NCI-H345 (cell line): ENCODE measurements at places on chromosomes 4 and X.
A peak's percentile ranks its signal among the peaks of the same experiment; 100 is the strongest.

DNA sequence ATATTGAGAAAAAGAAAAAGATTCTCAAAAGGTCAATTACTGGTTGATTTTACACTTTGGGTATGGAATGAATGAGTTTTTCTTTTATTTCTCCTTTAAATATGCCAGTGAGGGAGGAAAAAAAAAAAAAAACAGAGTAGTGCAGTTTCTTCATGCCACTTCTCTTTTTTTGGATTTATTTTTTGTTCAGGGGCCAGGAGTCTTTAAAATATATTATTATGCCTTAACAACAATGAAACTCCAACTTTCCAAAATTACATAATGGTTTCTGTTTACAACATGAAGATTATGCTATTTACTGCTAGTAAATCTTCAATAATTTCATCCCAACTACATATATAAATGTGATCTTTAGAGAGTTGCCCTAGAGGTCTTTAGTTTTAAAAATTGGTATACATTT is 31.9 kb downstream of the DTHD1 start:
- no peak for DNase-seq

- DNase-seq, result peak; percentile 0
Observed at GRCh38 chrX:111519215-111519614, 7.8 kb downstream of the SERTM2 start.

- no peak for DNase-seq
Observed at GRCh38 chr4:99610605-99611175, 36.1 kb downstream of the MTTP start.

DNA sequence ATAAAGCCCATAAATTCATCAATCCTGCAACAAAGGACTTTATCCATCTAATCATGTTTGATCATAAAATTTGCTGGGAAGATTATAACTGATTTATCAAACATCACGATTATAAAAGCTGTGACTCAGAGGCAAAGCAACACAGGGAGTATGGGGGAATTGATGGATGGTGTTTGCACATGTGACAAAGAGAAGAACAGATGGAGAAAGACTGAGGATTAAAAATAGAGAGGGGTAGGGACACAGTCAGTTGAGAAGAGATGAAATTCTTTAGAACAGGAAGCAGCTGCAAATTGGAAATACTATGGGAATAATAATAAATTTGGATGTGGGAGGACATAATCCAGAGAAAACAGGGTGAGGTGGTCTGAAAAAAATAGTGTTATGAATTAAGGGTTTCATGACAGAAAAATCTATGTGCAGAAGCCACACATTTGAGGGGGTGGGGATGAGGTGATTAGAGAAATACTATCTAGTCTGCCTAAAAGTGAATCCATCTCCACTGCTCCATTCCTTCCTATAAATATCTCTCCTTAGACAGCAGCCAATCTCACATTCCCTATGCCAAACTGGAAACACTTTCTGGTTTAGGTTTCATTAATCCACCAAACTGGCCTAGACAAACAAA is 6.2 kb downstream of the PRR32 start:
- no peak for DNase-seq

DNA sequence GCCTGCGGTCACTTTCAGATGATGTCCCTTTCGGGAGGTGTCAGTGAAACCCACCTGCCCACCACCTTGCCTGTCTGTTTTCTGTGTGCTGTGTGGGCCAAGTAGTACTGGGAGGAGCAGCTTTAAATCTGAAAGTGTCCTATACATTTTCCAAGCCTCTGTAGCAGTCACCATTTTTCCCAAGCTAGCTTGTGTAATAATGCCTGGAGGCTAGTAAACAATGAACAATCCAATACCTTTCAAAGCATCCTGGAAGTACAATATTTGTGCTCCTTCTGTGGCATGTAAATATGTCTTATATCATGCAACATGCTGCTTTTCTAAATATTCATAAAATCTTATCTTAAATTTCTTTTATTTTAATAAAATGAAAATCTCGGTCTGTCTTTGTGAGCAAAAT is 111.6 kb upstream of the C1GALT1C1 start:
- DNase-seq, result no peak

DNA sequence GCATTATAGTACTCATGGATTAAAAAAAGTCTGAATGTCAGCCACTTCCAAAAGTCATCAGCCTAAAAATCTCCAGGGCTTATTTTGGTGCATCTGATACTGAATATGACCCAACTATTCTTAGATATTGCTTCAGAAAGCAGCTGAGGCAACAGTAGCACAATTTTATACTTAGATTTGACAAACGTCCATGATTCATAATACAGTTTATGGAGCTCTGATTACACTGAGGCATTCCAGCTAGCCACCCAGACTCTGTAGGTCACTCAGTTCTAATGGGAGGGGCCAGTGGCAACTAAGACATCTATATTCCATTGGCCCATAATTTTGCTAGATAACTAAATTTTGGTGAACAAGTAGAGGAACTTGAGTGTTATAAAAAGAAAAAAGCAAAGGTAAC is 10.3 kb downstream of the SPATA4 start:
- DNase-seq, result no peak

- no peak for DNase-seq
Observed at GRCh38 chr4:61332693-61333092, 132.6 kb downstream of the ADGRL3 start.

DNA sequence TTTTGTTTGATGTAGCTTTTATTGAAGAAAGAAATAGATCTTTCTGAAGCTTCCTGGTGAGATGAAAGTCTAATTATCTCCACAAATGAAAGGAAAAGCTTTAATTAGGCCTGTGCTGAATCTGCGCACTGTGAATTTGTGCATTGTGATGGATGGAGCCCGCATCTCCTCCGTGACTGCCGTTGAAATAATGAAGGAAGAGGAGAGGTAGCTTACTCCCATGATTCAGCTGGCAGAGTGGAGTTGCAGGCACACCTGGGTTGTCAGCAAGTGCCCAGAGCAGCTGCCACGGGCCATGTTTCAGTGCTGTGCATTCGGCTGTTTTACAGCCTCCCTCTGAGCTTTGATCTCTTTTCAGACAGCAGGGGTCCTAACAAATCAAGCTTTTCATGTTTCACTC is 735.3 kb upstream of the TENM3 start:
- no peak for DNase-seq

DNA sequence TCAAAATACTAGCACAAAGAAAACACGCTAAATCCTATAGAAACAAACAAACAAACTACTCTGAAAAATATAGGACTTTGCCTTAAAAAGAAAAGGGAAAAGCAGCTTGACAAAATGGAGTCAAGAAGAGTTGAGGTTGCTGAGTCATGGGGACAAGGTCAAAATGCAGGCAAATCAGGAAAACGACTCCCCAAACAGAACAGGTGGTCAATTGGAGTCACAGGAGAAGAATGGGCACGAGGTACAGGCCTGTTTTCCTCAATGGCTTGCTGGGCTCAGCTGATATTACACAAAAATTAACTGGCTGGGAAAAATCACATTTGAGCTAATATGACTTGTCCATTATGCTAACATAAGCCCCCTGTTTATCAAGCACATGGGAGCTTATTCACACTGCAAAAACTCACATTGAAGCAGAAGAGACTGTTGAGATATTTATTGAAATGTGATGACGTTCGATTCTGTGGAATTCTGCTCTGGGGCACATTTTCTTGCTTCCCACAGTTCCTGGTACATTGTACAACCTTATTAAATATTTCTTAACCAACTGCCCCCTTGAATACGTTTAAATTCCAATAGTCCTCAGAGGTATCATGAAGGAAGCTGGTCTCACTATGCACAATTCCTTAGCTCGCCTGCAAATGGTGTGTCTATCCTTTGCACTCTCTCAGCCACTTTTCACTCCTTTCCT is 1622.1 kb downstream of the STIM2 start:
- no peak for DNase-seq

DNA sequence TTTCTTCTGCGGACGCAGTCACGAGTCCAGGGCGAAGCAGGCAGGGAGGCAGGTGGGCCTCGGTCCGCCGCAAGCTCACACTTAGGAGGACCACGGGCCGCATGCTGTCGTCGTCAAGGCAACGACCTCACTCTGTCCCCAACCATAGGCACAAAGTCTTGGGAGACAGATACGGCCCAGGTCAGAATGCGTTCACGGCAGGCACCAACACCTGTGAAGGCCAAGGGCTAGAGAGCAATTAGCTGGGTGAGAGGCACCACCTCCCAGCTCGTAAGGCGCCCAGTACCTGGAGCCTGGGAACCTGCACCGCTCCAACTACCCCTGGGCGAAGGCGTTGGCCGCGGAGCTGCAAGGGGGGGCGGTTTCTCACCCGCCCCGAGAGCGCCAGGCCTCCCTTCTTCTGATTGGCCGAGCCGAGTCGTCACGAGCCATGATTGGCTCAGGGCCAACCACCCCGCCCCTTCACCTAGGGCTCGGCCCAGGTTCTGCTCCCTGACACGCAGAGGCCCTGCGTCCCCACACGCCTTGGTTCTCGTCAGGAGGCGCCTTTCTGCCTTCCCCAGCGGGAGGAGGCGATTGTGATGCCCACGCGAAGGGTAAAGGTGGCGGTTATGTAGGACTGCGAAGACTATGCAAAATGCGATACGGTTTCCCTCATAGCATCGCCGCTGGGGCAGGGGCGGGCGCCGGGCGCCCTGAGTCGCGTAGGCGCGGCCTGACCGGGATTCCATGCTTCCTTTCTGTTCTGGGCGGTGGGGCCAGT is at the start of gene CDKL2:
Gene CDKL2, minus strand, starts transcription at position 355 of the 763 bp plus-strand sequence. CDS start 4,540 bp downstream, outside the sequence.
- peak; percentile 92 for DNase-seq

- no peak for DNase-seq
Observed at GRCh38 chrX:49041744-49042580, 1.2 kb downstream of the TFE3 start.

DNA sequence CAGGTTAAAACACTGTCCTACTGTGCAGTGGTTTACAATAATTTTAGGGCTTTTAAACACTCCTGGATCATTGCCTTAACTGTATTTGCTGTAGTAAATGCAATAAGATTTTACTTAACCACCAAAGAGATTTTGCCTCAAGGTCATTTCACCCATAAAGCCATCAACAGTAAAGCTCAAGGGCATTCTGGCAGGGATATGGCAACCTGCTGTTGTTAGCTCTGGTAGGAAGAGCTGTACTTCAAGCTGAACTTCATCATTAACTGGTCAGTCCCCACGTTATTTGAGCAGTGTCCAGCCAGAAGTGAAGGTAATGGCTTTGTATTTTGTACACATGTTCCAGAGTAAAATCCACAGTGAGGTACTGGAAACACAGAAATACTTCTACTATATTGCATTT is 26.9 kb upstream of the MAOA start:
- no peak for DNase-seq

- no peak for DNase-seq
Observed at GRCh38 chrX:18649498-18649951, 22.4 kb downstream of the RS1 start.
